IMR-90 (cell line): ENCODE measurements at places on chromosomes 7 and 10.

GRCh38 chr7:144027974-144028373, 20.8 kb upstream of the OR2A5 start:
- DNase-seq, result no peak

DNA sequence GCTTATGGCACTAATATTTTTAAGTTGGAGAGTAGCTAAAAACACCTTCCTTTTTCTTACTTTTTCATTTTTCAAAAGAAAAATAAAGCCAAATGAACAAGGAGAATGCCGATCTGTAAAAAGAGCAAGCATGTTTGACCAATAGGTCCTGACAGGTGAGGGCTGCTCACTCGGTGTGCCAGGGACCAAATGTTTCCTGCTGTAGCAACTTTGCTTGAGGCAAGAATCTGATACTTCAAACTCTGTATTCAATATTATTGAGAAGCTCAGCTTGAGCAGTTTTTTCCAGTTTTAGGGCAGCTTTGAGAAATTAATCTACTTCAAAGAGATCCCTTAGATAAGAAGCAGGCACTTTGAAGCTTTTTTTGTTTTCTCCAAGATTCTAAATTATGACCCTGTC, 298.1 kb downstream of the BICC1 start:
- DNase-seq, result no peak

DNA sequence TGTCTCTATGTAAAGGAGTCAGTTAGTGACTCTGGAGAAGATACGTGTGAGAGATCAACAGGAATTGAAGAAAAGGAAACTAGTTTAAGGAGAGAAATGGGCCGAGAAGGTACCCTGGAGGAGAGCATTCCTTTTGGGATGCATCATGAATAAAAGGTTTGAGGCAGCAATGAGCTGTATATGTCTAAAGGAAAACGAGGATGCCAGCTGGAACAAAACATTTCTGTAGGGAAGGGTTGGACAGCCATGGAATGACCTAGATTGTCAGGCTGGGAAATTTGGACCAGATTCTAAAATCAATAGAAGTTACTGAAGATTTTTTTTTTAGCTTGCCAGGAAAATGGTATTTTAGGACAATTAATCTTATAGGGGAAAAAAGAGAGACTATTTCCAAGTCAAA, 17.2 kb upstream of the MPP7 start:
- no peak for DNase-seq

DNA sequence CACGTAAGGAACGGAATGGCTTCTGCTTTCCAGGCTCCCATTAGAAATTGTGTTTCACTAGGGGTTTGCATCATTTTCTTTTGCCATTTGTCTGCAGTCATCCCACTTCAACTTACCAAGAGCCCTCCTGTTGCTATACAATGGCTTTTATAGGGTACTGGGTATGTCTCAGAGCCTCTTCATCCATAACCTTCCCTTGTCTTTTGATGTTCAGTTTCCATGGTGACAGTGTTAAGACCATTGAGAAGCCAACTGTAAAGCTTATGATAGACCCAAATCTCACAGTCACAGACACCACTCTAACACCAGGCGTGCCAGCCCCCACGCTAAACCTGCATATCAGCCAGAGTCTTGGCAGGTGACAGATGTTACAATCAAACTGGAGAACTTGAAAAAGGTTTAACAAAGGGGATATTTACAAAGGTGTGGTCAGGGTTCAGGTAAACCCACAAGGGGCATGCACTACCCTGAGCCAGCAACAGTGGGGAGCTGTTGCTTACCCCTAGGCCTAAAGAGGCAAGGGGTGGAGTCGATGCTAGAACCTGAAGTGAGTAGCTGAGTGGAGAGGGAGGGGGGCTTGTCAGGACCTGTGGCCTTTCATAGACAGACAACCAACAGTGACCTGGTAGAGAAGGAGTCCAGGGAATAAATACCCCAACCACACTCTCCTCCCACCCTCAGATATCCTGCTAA, 53.2 kb upstream of the ABLIM1 start:
- no peak for DNase-seq

DNA sequence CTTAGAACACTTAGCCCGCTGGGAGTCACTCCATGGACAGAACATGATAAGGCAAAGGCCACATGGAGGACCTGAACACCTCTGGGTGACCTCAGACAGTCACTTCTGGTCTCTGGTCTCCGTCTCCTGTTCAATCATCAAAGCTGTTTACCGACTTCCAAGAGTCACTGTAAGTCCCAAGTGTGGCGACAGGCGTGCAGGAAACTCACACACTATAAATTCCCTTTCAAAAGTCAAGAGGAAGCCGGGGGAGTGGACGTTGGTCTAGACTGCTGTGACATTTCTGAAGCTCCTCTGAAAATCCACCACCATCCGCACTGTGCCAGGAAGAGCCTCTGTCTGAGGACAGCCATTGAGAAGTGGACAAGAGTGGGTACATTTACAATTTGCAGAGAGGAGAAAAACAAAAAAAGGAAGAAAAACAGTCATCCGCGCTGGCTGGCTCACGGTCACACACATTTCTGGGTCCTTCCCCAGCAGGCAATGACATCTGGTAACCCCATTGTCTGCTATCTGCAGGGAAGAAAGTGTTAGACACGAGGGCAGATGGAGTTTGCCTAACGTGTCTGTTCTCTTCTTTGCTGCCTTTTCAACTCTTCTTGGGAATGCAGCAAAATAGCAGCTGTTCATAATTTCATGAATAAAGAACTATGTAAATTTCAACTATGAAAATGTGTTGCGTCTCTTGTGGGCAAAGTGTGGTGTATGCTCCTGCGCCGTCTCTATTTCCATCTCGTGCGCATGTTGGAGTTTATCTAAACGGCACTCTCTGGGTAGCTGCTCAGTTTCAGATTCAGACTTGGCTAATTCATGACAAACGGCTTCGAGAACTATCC, 32.9 kb upstream of the CUX1 start:
- no peak for DNase-seq
